ENCODE measurements at places on chromosomes 5 and 9. TPM values are rescaled to one million over a fixed set of nuclear protein-coding genes. Genes with fewer than 3 reads are reported as not detected.
A peak's percentile ranks its signal among the peaks of the same experiment; 100 is the strongest.

DNA sequence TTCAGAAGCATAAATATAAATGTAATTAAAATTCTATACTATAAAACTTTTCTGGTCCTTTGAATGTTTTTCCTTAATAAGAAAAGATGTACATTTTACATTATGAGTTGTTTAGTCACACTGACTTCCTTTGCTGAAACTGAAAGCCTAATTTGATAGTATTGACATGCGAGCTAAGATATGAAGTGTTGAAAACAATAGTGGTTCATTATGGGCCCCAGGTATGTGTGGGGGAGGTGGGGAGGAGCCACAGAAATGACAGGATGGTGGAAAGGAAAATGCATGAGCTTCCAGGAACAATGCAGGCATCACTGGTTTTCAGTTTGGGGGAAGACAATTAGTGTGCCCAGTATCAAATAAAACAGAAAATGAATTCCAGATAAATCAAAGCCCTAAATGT is 35.4 kb upstream of the RLN1 start:
- no peaks in the 10 kb centered on the region for H3K36me3 ChIP-seq
- no peaks in the 10 kb centered on the region for H3K27me3 ChIP-seq
- no peak overlapping the region for H3K27ac ChIP-seq
- H3K4me3 ChIP-seq: no peak overlapping the region
- peaks cover 5% of the 10 kb centered on the region for H3K4me1 ChIP-seq
- no peak for DNase-seq

GRCh38 chr9:31671011-31671410 is 713.4 kb upstream of the ACO1 start:
- no peaks in the 10 kb centered on the region for H3K36me3 ChIP-seq
- H3K4me3 ChIP-seq: no peak overlapping the region
- DNase-seq: no peak
- no peak overlapping the region for H3K27ac ChIP-seq

Gene FLT4
- 5.0 TPM for polyA plus RNA-seq

DNA sequence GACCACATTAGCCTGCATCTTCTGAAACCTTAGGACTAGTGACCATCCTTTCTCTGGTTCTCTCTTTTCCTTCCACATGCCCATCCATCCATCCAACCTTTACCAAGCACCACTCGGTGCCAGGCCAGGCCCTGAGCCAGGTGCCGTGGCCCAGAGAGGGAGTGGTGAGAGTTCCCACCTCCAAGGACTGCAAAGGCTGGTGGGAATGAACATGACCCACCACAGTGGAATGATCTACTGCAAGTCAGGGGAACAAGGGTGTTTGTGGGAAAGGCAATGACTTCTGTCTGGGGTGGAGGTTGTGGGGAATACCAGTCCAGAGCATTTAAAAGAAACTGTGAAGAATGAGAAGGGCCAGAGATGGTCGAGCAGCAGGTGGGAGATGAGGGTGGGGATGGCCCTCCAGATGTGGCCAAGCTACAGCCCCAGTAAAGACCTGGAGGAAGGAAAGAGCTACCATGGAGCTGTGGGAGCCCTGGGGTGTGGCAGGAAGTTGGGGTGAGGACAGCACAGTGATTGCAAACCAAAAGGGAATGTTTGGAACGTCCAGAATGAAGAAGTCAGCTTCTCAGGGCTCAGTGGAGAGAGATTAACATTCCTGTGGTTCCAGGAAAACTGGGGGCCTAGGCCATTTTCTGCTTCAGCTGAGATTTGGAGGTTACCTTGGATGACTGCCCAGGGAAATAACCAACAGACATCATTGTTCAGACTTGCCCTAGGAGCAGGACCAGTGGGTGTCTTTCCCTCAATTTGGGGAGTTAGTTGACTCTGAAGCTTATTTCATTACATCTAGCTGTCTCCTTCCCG is 30.7 kb upstream of the CORO2A start:
- no peak for DNase-seq
- no peaks in the 10 kb centered on the region for H3K36me3 ChIP-seq
- H3K4me3 ChIP-seq: no peak overlapping the region
- no peak overlapping the region for H3K27ac ChIP-seq

GRCh38 chr9:82404881-82405280 is 416.3 kb downstream of the SPATA31D1 start:
- H3K27me3 ChIP-seq: no peaks in the 10 kb centered on the region
- no peaks in the 10 kb centered on the region for H3K36me3 ChIP-seq
- no peak for DNase-seq
- H3K4me1 ChIP-seq: no peaks in the 10 kb centered on the region

DNA sequence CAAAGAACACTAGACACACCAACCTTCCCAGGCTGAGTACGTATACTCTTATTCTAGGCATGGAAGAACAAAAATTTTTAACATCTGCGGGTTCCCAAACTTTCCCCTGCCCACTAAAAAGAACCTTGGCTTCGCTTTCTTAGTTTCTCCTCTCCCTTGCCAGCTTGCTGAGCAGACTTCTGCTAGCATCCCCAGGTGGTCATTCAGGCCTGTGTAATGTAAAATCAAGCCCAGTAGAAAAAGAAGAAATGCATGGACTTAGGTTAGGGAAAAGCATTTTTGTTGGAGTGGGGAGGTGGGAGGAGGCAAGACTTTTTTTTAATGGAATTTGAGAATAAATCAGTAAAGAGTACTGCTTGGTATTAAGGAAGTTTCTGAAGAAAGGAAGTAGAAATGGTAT is 331.0 kb upstream of the TLE4 start:
- H3K27ac ChIP-seq: no peak overlapping the region
- no peak overlapping the region for H3K4me3 ChIP-seq
- no peaks in the 10 kb centered on the region for H3K27me3 ChIP-seq

GRCh38 chr5:149603210-149603609 is 21.9 kb downstream of the ARHGEF37 start:
- no peaks in the 10 kb centered on the region for H3K27me3 ChIP-seq
- H3K36me3 ChIP-seq: peaks cover 64% of the 10 kb centered on the region

DNA sequence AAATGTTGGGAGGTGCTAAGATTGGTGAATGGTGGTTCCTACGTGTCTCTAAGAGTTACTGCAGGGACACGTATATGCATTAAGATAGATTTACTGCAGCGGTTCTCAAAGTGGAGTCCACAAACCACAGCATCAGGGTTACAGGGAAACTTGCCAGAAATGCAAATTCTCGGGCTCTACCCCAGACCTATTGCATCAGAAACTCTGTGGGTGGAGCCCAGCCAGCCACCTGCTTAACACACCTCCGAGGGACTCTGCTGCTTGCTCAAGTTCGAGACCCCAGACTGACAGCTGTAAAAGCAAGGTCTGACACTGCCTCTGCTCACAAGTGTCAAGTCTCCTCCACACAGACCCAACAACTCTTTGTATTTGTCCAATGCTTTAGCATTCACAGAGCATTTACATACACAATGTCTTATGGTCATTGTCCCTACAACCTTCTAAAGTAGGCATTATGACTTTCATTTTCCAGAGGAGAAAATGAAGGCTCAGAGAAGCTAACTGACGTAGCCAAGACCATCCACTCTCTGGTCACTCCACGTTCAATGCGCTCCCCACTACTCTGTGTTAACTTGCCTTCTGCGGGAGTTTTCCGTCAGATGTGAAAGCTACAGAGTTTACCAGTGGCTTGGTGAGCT is 48.8 kb downstream of the HSD17B3 start:
- no peaks in the 10 kb centered on the region for H3K4me1 ChIP-seq
- no peak overlapping the region for H3K27ac ChIP-seq
- H3K27me3 ChIP-seq: no peaks in the 10 kb centered on the region
- no peaks in the 10 kb centered on the region for H3K36me3 ChIP-seq
- no peak overlapping the region for H3K4me3 ChIP-seq

DNA sequence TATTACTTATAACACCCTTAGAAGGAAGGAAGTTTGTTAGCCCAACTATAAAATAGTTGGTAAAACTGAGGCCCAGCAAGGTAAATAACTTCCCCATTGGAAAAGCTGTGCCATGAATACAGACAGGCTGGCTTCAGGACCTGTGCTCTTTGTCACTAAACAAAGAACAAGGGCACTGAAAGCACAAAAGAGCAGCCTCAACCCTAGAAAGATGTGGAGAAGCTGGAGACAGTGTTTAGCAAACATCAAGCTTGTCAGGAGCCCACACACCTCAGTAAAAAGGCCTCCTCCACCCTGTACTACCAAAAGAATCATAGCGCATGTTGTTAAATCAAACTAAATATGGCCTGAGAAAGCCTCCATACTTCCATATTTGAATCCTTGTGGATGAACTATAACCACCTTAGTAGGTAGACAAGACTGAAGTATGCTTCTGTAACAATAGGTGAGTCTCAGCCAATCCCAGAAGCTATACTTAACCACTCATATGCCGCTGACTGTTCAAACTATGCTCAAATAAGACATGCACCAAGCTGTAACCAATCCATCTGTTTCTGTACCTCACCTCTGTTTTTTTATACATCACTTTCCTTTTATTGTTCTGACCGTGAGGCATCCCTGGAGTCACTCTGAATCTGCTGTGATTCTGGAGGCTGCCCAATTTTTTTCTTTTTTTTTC is 18.4 kb upstream of the SCGB3A2 start:
- H3K27ac ChIP-seq: no peak overlapping the region
- H3K36me3 ChIP-seq: no peaks in the 10 kb centered on the region
- H3K4me3 ChIP-seq: no peak overlapping the region
- H3K4me1 ChIP-seq: no peaks in the 10 kb centered on the region

Gene PFN3
- polyA plus RNA-seq: not detected

DNA sequence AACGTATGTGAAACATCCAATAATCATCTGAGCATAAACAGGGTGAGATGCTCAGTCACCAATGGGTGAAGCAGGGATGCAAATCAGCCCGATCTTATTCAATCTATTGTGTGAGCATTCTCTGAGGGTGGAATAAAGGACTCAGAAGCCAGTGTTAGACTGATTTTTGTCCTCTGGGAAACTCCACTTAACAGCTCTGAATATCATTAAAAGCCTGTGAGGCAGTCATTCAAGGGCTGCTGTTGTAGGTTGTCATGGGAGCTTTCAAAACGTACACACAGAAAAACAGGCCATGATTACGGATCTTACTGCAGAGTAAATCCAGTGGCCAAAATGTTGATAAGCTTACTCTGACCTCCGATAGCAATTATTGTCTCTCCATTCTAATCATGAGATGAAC is 266.5 kb upstream of the EFNA5 start:
- DNase-seq: no peak
- H3K27me3 ChIP-seq: no peaks in the 10 kb centered on the region
- H3K4me3 ChIP-seq: no peak overlapping the region
- no peaks in the 10 kb centered on the region for H3K36me3 ChIP-seq
- H3K27ac ChIP-seq: no peak overlapping the region

GRCh38 chr9:127812936-127813675 is 10.4 kb downstream of the FPGS start:
- no peaks in the 10 kb centered on the region for H3K27me3 ChIP-seq
- peaks cover 43% of the 10 kb centered on the region for H3K36me3 ChIP-seq
- H3K27ac ChIP-seq: no peak overlapping the region
- no peak for DNase-seq
- H3K4me1 ChIP-seq: peaks cover 3% of the 10 kb centered on the region

Gene OLFML2A
- polyA plus RNA-seq: 8.5 TPM

DNA sequence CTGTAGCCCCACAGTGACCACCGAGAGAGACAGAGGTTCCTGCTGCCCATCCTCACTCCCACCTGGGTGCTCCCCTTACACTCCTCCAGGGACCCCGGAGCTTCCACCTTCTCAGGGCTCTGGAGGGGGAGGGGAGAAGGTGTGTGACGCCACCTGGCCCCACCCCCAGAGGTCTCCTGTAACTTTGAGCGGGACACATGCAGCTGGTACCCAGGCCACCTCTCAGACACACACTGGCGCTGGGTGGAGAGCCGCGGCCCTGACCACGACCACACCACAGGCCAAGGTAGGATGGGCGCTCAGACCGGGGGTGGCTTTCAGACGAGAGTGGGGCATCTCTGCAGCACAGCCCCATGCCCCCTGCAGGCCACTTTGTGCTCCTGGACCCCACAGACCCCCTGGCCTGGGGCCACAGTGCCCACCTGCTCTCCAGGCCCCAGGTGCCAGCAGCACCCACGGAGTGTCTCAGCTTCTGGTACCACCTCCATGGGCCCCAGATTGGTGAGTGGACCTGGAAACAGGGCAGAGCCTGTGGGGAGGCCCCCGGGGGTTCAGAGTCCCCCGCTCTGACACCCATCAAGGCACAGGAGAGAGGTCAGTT is 4.5 kb downstream of the MAMDC4 start:
- H3K36me3 ChIP-seq: no peaks in the 10 kb centered on the region
- peaks cover 27% of the 10 kb centered on the region for H3K4me1 ChIP-seq

Gene OR1L6
- polyA plus RNA-seq: not detected

GRCh38 chr9:81902196-81902595 is 26.0 kb upstream of the SPATA31D4 start:
- H3K36me3 ChIP-seq: no peaks in the 10 kb centered on the region
- no peak overlapping the region for H3K27ac ChIP-seq
- H3K4me1 ChIP-seq: no peaks in the 10 kb centered on the region
- DNase-seq: no peak
- no peaks in the 10 kb centered on the region for H3K27me3 ChIP-seq

GRCh38 chr9:121478816-121479676 is 20.6 kb downstream of the GGTA1 start:
- no peaks in the 10 kb centered on the region for H3K27me3 ChIP-seq
- H3K27ac ChIP-seq: peak overlapping the region; percentile 66
- H3K4me3 ChIP-seq: no peak overlapping the region
- H3K4me1 ChIP-seq: peaks cover 34% of the 10 kb centered on the region
- DNase-seq: no peak
- H3K36me3 ChIP-seq: no peaks in the 10 kb centered on the region

Gene ALDH1A1
- polyA plus RNA-seq: 17.2 TPM

Gene SYK
- 1.3 TPM for polyA plus RNA-seq

Gene SLC4A9
- not detected for polyA plus RNA-seq

Gene SCGB3A2
- not detected for polyA plus RNA-seq

Gene TAS2R1
- not detected for polyA plus RNA-seq

- H3K36me3 ChIP-seq: no peaks in the 10 kb centered on the region
- no peak overlapping the region for H3K27ac ChIP-seq
- no peak for DNase-seq
- no peaks in the 10 kb centered on the region for H3K27me3 ChIP-seq
- H3K4me1 ChIP-seq: no peaks in the 10 kb centered on the region
- no peak overlapping the region for H3K4me3 ChIP-seq
Measured at GRCh38 chr5:92979716-92980115, 601.3 kb downstream of the NR2F1-AS1 start.

DNA sequence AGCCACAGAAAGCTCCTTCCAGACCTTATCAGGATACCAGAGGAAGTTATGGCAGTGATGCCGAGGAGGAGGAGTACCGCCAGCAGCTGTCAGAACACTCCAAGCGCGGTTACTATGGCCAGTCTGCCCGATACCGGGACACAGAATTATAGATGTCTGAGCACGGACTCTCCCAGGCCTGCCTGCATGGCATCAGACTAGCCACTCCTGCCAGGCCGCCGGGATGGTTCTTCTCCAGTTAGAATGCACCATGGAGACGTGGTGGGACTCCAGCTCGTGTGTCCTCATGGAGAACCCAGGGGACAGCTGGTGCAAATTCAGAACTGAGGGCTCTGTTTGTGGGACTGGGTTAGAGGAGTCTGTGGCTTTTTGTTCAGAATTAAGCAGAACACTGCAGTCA is 70.8 kb upstream of the ENTREP1 start:
- DNase-seq: no peak
- H3K4me1 ChIP-seq: no peaks in the 10 kb centered on the region
- H3K27me3 ChIP-seq: no peaks in the 10 kb centered on the region
- peaks cover 55% of the 10 kb centered on the region for H3K36me3 ChIP-seq

Gene DMRT2
- 0.11 TPM for polyA plus RNA-seq

GRCh38 chr9:26013199-26013598 is 335.0 kb upstream of the TUSC1 start:
- no peaks in the 10 kb centered on the region for H3K4me1 ChIP-seq
- no peak for DNase-seq
- H3K4me3 ChIP-seq: no peak overlapping the region
- no peak overlapping the region for H3K27ac ChIP-seq
